ENCODE measurements at places on chromosomes 4 and X. TPM values are rescaled to one million over a fixed set of nuclear protein-coding genes. Genes with fewer than 3 reads are reported as not detected.

COPS4 gene
- 92.9 TPM for polyA plus RNA-seq

DNA sequence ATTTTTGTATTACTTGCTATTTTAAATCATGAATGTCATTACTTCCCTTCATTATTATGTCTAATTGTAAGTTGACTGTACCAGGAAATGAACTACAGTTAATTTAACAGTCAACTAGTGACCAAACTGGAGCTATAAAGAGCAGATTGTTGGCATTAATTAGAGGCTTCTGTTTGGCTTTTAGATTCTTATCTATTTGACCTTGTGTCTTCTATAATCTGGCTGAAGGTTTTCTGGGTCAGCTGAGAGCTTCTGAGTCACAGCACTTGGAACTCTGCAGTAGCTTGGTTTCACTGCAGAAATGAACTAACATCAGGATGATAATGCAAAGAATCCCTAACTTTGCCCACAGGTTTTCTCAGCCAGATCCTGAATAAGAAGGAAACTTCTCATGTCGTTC is 169.2 kb upstream of the LEF1 start:
- DNase-seq = peak; percentile 80

TLR2 gene
- 0.17 TPM for polyA plus RNA-seq

- no peak for DNase-seq
These were observed 52.3 kb upstream of the HOPX start for GRCh38 chr4:56733352-56733751.

MSX1 gene
- polyA plus RNA-seq = 5.1 TPM

- DNase-seq = peak; percentile 60
These were observed 4.2 kb downstream of the CENPVL3 start for GRCh38 chrX:51614353-51615012.

GRCh38 chrX:69137371-69138117 is 27.7 kb downstream of the PJA1 start:
- DNase-seq = peak; percentile 78

DNA sequence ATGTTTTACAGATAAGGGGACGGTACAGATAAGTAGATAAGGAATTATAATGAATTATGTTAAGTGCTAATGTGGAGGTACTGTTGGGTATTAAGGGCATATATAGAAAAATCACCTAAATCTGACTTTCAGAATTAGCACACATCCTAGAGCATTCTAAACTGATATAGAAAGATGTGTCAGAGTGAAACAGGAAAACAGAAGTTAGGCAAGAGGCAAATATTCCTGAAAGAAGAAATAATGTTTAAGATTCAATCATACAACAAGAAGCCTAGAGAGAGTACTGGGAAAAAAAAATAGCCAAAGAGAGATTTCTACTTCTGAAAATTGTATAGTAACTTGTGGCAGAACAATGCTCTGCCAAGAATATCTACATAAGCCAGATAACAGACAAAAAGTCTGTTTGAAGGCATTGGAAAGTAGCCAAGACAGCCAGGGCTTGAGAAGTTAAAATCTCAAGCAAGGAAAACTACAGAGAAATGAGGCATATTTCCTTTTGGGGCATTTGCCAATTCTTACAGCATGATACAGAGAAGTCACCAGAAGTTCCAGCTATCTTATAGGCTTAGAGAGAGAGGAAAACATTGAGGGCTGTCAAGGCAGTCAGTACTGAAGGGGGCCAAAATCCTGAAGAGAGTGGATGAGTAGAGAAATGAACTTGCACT is 646.0 kb downstream of the RPA4 start:
- peak; percentile 21 for DNase-seq

PFKFB1 gene
- not detected for polyA plus RNA-seq

- DNase-seq = no peak
These were observed 9.1 kb downstream of the ZCCHC4 start for GRCh38 chr4:25321703-25322102.

All from fibroblast of lung (primary cell).